ENCODE measurements at places on chromosomes 6 and 20.
A peak's percentile ranks its signal among the peaks of the same experiment; 100 is the strongest.

DNA sequence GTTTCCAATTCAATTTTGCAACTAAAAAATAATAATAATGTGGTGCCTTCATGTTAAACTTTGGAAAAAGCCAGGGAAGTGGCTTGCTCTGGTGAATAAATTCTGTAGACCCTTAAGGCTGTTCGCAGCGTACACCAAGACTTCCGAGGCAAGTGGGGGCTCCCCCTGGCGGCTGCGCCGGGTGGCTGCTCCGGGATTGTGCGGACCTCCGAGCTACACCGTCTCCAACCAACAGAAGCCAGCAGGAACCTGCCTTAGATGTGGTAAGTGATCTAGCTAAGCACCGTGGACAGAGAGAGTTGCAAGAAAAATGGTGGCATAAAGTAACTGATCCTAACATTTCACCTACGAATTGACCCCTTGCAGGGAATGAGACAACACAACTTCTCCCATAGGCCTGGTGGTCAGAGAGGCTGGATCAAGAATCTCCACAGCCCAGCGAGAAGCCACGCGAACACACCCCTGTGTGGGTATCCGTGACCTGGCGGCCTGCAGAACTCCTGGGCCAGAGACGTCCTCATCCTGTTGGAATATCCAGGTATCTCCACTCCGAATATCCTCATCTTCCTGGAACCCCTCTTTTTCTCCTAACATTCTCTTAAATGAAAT is 69.6 kb downstream of the TBXT start:
- DNase-seq, result peak; percentile 82

DNA sequence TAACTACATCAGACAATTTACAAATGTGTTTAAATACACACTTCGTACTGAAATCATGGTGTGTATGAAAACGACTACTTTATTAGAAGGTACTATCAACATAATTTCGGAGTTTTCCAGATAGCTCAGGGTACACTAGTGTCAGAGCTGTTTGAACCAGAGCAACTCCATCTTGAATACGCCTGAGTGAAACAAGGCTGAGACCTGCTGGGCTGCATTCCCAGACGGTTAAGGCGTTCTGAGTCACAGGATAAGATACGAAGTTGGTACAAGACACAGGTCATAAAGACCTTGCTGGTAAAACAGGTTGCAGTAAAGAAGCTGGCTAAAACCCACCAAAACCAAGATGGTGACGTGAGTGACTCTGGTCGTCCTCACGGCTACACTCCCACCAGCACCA is 167.6 kb downstream of the THBS2 start:
- DNase-seq, result no peak

GRCh38 chr20:34049389-34049788 is 55.7 kb downstream of the RALY start:
- DNase-seq, result no peak

- DNase-seq, result no peak
Observed at GRCh38 chr6:17225767-17226630, 55.2 kb upstream of the RBM24 start.

DNA sequence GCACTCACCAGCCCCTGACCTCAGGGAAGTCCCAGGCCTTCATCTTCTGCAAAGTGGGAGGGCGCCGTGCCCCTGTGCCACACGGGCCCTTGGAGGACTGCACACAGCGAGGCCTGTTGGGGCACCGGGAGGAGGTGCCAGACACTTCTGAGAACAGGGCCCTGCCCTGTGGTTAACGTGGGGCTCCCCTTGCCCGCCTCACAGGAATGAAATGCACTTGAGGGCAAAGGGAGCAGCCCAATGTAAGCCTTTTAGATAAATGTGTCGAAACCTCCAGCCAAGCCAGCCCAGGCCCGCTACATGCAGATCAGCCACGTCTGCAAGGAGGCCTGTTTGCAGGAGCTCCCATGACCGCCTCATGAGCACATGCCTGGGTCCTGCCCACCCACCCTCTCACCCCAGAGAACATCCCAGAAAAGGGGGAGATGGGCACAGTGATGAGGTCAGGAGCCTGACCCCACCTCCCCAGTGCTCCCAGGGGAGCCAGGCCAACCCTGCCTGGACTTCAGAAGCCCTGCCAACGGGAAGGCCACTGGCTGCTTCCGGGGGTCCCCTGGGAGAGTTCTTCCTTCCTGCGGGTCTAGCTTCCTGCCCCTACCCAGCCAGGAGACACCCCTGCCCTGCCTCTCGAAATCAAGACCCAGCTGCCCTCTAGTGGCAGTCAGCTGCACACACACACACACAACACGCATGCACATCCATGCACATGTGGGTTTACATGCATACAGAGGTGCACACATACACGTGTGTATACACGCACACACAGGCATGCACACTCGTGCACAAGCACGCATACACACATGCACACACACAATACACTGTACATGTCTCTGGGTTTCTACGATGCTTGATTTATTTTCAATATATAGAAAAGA is 178.7 kb downstream of the TAF4 start:
- peak; percentile 69 for DNase-seq

- DNase-seq, result peak; percentile 82
Observed at GRCh38 chr6:1873781-1874180, 264.1 kb downstream of the FOXC1 start.

GRCh38 chr20:37529968-37530600 is 2.4 kb upstream of the BLCAP start:
- DNase-seq, result no peak

DNA sequence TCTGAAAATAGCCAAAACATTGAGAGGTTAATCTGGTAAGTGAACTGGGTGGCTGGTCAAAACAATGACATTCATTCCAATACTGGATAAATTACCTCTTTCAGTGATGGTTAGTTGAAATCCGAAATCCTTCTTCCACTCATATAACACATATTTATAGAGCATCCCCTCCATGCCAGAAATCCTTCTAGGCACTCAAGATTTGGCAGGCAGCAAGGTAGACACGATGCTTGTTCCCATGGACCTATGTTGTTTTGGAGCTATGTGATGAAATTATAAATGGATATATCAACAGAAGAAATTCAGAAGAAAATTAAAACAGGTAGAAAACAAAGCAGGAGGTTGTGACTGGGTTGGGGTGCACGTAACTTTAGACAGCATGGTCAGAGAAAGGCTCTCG is 26.3 kb upstream of the SNRPB2 start:
- DNase-seq, result no peak

- DNase-seq, result no peak
Observed at GRCh38 chr6:53412021-53412715, 63.4 kb upstream of the ELOVL5 start.

- DNase-seq, result no peak
Observed at GRCh38 chr6:109010705-109011102, 83.9 kb downstream of the SESN1 start.

DNA sequence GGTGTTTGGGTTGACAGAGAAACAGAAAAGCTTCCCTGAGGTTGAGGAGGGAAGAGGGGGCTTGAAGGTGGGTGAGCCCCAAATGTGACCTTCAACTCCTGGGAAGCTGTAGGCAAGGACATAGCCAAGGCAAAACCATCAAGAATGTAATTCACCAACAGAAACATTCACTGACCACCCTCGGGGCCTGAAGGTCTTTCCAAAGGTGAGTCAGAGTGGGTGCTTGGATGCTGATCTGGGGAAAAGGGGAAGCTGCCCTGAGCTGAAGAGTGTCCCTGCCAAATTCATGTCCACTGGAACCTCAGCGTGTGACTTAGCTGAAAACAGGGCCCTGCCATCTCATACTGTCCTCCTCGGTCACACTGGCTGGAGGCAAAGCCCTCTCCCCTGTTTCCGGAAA is 234.2 kb upstream of the SULF2 start:
- DNase-seq, result no peak

DNA sequence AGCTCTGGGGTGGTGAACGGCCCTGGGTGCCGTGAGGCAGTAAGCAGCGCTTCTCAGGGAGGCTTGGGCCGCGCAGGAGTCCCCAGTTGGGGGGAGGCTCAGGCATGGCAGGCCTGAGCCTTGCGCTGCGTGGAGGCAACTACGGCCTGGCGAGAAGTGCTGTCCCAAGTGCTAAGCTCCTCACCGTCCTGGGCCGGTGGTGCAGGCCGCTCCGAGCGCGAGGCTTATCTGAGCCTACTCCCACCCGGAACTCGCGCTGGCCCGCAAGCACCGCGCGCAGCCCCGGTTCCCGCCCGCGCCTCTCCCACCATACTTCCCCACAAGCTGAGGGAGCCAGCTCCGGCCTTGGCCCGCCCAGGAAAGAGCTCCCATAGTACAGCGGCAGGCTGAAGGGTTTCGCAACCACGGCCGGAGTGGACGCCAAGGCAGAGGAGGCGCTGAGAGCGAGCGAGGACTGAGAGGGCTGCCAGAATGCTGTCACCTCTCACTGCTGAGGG is 1.8 kb upstream of the WRNIP1 start:
- DNase-seq, result no peak

DNA sequence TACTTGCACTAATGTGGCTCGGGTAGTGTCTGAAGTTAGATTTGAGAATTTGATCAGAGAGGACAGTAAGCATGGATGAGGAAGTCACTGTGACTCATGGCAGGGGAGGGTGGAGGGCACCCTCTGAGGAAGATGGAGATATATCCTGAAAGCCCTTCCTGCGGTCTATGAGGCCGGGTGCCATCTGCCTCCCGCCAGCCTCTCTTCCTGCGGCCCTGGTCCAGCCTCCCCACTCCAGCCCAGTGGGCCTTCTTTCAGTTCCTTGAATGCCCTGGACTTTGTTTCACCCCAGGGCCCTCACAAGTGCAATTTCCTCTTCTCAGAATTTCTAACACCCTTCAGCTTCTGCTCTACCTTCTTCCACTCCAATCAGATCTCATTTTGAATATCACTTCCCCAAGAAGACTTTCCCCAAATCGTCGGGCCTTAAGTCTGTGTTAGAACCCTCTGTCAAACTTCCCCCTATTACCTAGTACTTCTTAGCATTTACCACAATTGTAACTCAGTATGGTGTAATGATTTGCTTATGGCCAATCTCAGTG is 20.2 kb upstream of the TNFAIP3 start:
- no peak for DNase-seq

GRCh38 chr6:154732538-154733182 is 556 bp upstream of the SCAF8 start:
- DNase-seq, result peak; percentile 49

DNA sequence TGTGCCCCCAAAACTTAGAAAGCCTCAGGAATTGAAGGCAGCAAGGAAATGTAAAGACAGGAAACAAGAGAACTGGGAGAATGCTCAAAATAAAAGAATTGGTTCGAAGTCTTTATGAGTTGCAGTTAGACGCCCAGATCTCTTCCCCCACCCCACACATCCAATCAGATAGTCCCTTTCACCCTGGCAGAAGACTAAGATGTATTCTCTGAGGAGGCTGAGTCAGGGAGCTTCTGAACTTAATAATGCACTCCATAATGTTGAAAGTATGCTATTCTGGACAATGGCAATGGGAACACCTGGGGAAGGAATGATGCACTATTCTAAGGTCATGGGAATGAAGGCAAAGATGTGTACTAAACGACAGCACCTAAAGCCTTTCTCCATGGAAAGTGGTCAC is 173.6 kb downstream of the MTFR2 start:
- DNase-seq, result no peak

GRCh38 chr20:48858075-48858790 is 30.4 kb upstream of the PREX1 start:
- DNase-seq, result peak; percentile 96

- no peak for DNase-seq
Observed at GRCh38 chr6:166584155-166584554, 2.3 kb downstream of the RAMACL start.

GRCh38 chr20:63129376-63129965 is 86.5 kb downstream of the YTHDF1 start:
- DNase-seq, result no peak

DNA sequence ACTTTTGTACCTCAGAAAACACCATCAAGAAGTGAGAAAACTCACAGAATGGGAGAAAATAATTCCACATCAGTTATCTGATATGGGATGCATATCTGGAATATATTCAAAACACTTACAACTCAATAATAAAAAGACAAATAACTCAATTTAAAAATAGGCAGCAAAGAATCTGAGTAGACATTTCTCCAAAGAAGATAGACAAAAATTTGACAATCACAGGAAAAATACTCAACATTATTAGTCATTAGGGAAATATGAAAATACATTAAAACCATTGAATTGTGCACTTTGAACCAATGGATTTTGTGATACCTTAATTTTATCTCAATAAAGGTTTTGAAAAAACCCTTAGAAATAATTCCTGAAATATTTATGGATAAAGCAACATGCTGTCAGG is 36.9 kb upstream of the STMND1 start:
- DNase-seq, result no peak

GRCh38 chr6:43702534-43703440 is 15.2 kb upstream of the MRPS18A start:
- peak; percentile 82 for DNase-seq

GRCh38 chr6:6588064-6588923 is at the start of gene LY86:
TSS of gene LY86 (plus strand) at chr6:6588720. CDS start at chr6:6588735, 15 bp downstream.
- DNase-seq, result no peak

DNA sequence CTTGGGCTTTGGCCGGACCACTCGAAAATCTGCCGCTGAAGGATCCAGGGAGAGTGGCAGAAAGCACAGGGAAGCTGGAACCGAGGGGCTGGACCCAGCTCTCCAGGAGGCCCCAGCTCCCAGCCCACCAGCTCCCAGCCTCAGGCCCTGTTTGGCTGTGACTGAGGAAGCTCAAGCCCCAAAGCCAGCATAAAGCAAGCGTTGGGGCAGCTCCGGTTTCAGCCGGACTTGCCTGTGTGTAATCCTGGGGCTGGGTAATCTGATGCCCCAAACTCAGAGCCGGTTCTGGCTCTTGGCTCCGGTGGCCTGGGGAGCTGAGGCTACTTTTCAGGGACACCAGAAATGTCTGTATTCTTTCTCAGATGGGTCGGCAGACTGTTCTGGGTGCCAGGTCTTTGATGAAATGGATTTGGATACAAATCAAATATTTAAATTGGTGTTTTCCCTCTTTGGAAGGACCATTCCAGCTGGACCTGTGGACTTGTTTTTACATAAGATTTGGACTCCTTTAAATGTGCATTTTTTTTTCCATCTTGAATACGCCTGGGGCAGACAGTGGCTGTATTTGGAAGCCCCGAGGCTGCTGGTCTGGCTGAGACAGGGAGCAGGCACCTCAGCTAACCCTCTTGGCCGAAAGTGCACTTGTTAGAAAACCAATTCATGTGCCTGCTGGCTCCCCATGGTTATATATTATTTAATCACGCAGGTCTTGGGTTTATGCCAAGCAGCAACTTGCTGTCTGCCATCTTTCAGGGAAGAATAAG is 29.7 kb downstream of the RPP40 start:
- DNase-seq, result no peak

DNA sequence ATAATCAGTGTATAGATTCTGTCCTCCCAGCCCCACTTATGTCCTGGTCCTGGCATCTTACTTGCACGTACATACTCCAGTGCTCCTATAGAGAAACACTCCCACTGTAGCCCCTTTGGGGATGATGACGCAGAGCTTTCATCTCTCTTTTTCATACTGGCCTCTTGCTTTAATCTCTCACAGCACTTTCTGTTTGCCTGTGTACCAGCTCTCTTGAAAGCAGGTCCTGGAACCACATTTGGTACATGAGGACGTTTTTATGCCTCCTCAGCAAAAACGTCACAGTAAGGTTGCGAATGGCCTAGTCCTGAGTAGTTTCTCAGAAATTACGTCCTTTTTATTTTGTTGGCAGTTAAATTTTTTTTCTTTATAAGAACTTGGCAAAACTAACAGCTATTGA is 10.8 kb downstream of the L3MBTL3 start:
- no peak for DNase-seq

GRCh38 chr6:149220882-149221773 is 96.4 kb upstream of the TAB2 start:
- no peak for DNase-seq
